A549 treated with CORT108297 at 1 μM for 4 hours (cell line): ENCODE measurements at places on chromosomes 11 and 22. TPM values are rescaled to one million over a fixed set of nuclear protein-coding genes. Genes with fewer than 3 reads are reported as not detected.

Gene CFL1
- 1,930 to 2,323 TPM (median 2,279 TPM) in 5 replicates for total RNA-seq

Gene OR52H1
- total RNA-seq: not detected in 5 replicates

Gene GVQW3
- 0.71 to 1.2 TPM (median 1.0 TPM) in 5 replicates for total RNA-seq

Gene TRIM51
- total RNA-seq: not detected in 5 replicates

Gene INCENP
- total RNA-seq: 47.3 to 59.1 TPM (median 54.2 TPM) in 5 replicates

Gene CEND1
- total RNA-seq: 1.4 to 2.7 TPM (median 2.0 TPM) in 5 replicates

Gene TAF10
- 157 to 250 TPM (median 230 TPM) in 5 replicates for total RNA-seq

Gene SIDT2
- total RNA-seq: 3.3 to 5.1 TPM (median 5.1 TPM) in 5 replicates

Gene CALCA
- 0.14 TPM in 1 of 5 replicates, not detected in the others for total RNA-seq

Gene PITPNM1
- total RNA-seq: 38.9 to 60.0 TPM (median 53.9 TPM) in 5 replicates

Gene MEI1
- total RNA-seq: 0.17 TPM in 1 of 5 replicates, not detected in the others

Gene BAD
- total RNA-seq: 74.5 to 102 TPM (median 92.9 TPM) in 5 replicates

Gene MYO7A
- total RNA-seq: 1.2 to 1.5 TPM (median 1.2 TPM) in 5 replicates

Gene CNGA4
- 0.03 to 0.09 TPM (median 0.06 TPM) in 4 of 5 replicates, not detected in the other for total RNA-seq

Gene MAPK8IP1
- 5.4 to 6.5 TPM (median 6.3 TPM) in 5 replicates for total RNA-seq

Gene MFRP
- not detected in 5 replicates for total RNA-seq

Gene SCGB2A2
- not detected in 5 replicates for total RNA-seq

Gene TP53AIP1
- 0.07 to 0.09 TPM (median 0.08 TPM) in 3 of 5 replicates, not detected in the others for total RNA-seq

Gene UPB1
- not detected in 5 replicates for total RNA-seq

Gene AMPD3
- total RNA-seq: 7.0 to 10.2 TPM (median 7.7 TPM) in 5 replicates

Gene API5
- total RNA-seq: 60.8 to 89.6 TPM (median 71.6 TPM) in 5 replicates

Gene DNAJB7
- not detected in 5 replicates for total RNA-seq

Gene ENTHD1
- total RNA-seq: not detected in 5 replicates
